Stimulated activated CD8-positive, alpha-beta memory T cell treated with anti-CD3 and anti-CD28 coated beads, Interleukin-12 subunit alpha, Interleukin-12 subunit beta, amount 100 ng/mL, for 4 hours (primary cell): ENCODE measurements at places on chromosomes 11 and 22.

DNA sequence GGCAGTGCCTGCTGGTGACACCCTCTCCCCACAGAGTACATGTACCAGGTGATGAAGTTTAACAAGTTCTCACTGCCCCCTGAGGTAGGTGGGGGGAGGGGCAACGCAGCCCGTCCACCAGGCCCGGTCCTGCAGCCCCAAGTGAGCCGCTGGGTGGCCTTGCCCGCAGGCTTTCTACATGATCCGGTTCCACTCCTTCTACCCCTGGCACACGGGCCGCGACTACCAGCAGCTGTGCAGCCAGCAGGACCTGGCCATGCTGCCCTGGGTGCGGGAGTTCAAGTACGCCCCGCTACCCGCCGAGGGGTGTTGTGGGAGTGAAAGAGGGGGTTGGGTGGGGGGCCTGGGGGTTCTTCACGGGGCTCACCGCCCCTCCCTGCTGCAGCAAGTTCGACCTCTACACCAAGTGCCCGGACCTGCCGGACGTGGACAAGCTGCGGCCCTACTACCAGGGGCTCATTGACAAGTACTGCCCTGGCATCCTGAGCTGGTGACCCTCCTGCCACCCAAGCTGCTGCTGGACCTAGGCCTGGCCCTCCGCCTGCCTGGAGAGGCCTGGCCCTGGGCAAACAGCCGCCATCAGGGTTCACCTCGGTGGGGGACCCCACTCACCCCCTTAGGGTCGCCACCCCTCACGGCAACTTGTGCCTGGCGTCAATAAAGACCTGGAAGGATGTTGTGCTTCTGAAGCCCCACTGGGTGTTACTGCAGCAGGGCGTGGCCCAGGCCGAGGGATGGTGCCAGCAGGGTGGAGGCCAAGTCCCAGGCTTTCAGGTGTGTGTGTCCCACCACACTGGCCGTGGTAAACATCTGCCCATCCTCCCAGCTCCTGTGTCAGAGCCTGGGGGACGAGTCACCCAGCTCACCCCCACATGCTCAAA lies 2.9 kb downstream of the MIOX start:
- DNase-seq, result no peak

DNA sequence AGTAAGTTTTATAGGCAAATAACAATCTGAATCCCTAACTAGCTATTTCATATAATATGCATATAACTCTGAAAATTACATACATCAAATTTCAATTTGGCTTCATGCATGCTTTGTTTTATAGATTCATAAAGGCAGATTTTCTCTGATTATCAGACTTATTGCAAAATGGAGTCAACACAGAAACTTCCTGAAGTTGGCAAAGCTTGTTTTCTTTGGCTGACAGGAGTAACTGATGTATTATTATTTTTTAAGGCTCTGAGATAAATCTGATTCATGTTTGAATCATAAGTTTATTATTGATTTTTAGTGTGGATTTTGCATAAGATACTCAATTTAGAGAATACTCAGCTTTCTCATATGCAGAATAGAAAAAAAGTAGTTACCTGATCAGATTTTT lies 356.3 kb upstream of the CCDC90B start:
- no peak for DNase-seq

- no peak for DNase-seq
Measured at GRCh38 chr22:32536352-32536751, 61.7 kb downstream of the FBXO7 start.

DNA sequence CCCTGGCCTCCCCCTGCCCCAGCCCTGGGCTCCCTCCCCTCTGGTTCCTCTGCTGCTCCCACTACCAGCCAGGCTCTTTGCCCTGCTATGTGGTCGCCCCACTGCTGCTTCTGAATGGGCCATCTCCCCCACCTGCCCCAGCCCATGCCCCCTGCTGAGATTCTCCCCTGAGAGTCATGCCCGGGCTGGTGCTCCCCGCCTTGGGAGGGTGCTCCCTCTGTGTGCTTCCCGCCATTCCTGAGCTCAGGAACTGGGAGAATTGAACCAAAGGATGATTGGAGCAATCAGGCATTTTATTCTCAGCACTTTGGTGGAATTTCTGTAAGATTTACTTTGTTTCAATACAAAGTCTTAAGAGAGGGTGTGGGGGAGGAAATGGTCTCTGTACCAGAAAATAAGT lies 6.8 kb downstream of the APOBEC3D start:
- no peak for DNase-seq

DNA sequence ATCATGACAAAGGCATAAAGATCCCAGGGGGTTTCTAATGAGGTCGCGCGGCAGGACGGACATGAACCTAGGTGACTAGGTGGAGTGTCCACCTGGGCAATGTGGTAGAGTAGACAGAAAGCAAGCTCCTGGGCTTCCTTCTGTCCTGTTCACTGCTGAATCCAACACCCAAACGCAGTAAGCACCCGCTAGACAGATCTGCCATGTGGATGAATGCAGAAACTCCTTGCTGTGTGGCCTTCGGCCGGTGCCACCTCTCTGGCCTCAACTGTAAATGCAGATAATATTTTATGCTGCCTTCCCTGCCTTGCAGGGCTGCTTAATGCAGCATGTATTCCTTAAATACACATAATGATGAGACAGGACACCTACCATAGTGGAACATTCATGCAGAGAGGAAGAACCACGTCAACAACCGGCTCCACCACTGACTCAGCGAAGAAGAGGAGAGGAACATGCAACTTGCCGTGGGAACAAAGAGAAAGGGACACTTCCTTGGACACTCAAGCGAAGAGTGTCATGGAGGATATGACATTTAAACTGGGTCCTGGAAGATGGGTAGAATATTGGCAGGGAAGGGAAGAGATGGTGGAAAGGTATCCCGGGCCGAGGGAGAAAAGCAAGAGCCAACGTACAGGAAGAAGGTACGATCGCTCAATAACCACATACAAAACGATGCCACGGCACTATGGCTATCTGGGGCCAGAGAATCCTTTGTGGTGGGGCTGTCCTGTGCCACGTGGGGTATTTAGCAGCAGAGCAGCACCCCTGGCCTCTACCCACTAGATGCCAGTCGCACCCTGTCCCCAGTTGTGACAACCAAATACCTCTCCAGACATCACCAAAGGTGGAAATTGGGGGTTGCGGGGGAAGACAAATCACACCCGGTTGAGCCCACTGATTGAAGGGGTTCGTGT lies 30.8 kb downstream of the MYH9 start:
- DNase-seq, result no peak

DNA sequence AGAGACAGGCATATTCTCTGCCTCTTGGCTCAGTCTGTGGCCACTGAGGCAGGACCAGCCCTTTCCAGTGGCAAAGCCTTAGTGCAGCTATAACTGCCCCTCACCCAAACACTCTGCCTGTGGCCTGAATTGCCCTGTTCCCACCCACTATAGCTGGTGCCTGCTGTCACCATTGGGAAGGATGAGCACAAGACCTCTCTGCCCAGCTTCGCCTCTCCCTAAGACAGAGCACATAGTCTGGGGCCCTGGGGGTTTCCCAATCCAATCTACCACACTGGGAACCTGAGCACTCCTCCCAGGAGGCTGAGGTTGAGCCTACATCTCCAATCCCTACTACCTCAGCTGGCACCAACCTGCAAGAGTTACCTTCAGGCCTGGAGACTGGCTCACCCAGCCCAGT lies 670.4 kb downstream of the JRKL start:
- no peak for DNase-seq

GRCh38 chr11:63961608-63962412 lies 12.6 kb upstream of the COX8A start:
- DNase-seq, result no peak

- no peak for DNase-seq
Measured at GRCh38 chr11:77115181-77115611, 12.6 kb downstream of the OMP start.

DNA sequence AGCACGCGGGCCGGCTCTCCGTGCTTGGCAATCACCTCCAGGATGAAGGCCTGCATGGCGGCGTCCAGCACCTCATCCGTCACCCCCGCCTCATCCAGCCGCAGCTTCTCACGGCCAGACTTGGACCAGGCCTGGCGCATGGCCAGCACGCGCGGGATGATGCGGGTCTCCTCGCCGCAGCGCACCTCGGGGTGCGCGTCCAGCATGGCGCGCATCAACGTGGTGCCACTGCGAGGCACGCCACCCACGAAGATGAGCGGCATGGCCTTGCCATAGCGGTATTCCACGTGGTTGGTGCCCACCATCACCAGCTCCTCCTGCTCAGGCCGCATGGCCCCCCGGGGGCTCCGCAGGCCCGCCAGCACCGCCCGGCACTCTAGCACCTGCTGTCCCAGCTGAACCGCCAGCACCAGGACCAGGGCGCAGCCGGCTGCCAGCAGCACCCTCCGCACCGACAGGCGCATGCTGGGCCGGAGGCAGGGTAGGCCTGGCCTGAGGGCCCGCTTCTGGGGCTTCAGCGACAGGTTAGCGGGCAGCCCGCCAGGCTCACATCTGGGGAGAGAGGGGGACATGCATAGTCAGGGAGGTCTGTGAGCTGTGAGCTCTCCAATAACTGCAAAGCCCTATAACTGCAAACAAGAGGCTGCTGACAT lies 29.0 kb upstream of the TFIP11 start:
- DNase-seq, result no peak

DNA sequence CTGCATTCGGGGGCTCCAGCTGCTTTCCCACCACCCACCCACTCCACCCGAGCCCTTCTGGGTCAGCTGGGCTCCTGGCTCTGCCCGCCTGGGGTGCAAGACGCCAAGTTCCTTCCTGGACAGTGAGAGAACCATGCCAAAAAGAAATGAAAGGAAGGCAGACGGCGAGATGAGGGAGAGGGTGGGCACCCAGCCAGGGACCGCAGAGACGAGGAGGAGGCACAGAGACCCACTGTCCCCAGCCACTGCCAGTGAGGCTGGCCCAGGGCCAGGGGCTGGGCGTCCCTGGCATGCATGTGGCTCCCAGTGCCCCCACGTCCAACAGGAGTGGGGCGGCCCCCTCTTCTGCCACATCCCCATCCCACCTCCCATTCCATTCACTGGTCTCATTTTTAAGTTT lies 10.8 kb upstream of the CD81 start:
- DNase-seq, result no peak

DNA sequence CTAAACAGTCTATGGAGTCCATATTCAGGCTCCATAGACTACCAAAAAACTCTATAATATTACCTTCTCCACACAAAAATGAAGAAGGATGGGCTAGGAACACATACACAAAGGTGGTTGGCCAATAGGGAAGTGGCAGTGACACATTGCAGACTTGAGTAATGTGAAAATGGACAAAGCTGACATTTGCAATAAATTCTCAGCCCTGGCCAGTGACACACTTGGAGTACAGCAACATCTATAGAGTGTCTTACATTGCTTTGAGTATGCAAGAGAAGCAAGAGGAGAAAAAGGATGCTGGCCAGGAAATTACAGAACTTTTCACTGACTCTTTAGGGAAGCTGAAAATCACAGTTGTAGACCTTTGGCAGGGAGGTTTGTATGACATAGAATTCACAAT lies 7.3 kb upstream of the OR52W1 start:
- DNase-seq, result no peak

- no peak for DNase-seq
Measured at GRCh38 chr11:117818041-117818873, 6.3 kb downstream of the FXYD2 start.

- DNase-seq, result no peak
Measured at GRCh38 chr11:132901638-132902471, 630.4 kb downstream of the OPCML start.

- DNase-seq, result no peak
Measured at GRCh38 chr11:28289444-28289843, 181.3 kb downstream of the METTL15 start.

- DNase-seq, result no peak
Measured at GRCh38 chr22:29269230-29269604, 1.1 kb downstream of the EWSR1 start.

DNA sequence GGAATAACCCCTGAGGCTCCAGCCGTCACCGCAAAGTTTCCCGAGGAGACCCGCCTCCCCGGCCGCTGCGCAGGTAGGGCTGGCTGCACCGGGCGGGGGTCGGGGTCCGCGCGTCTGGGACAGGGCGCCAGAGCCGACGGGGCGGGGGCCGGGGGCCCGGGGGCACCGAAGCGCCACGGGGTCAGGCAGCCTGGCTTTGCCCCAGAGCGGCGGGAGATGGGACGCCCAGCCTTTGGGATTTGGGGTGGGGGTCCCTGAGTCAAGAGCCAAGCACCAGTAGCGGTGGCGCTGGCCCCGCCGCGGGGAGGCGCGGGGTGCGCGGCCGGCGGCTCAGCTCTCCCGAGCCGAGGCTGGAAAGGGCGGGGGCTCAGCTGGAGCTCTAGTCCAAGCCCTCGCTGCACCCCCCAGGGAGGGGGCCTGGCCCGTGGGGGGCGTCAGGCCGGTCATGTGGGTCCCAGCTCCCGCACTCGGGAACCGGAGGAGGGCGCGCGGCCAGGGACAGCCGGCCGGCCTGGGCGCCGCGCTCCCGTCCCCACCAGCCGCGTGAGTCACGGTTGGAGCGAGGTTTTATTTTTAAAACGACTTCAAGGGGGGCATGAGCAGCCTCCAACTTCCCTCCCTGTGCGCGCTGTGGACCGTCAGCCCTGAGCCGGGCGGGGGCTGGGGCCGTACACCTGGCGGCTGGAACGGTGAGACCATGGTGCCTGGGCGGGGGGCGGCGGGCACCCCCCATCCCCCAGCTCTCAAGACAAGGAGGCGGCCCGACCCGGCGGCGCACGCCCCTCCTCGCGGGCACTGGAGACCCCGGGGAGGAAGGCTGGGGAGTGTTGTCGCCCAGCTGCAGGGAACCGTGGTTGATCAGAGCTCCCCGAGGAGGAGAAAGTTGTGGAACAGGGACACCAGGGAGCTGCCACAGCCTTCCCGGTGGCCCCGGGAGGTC lies 626 bp downstream of the FLRT1 start:
- DNase-seq, result no peak

DNA sequence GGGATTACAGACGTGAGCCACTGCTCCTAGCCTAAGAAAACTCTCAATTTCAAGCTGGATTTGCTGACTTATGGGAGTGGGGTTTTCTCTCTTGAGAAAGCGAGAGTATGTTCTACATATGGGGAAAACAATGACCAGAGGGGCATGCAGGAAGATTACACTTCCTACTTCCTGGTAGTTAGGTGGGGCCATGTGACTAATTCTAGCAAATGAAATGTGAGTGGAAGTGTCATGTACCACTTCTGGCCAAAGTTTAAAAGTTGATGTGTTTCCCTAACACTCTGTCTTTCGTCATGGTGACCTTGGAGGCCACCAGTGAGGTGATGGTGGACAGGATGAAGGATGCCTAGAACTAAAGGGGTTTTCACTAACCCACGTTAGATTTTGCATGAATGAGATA lies 50.5 kb downstream of the PARVG start:
- DNase-seq, result no peak

- DNase-seq, result no peak
Measured at GRCh38 chr11:128473636-128474035, 113.7 kb downstream of the ETS1 start.

- DNase-seq, result no peak
Measured at GRCh38 chr11:46216765-46217089, 60.7 kb upstream of the CREB3L1 start.
